ENCODE measurements at places on chromosomes 1 and 21.

DNA sequence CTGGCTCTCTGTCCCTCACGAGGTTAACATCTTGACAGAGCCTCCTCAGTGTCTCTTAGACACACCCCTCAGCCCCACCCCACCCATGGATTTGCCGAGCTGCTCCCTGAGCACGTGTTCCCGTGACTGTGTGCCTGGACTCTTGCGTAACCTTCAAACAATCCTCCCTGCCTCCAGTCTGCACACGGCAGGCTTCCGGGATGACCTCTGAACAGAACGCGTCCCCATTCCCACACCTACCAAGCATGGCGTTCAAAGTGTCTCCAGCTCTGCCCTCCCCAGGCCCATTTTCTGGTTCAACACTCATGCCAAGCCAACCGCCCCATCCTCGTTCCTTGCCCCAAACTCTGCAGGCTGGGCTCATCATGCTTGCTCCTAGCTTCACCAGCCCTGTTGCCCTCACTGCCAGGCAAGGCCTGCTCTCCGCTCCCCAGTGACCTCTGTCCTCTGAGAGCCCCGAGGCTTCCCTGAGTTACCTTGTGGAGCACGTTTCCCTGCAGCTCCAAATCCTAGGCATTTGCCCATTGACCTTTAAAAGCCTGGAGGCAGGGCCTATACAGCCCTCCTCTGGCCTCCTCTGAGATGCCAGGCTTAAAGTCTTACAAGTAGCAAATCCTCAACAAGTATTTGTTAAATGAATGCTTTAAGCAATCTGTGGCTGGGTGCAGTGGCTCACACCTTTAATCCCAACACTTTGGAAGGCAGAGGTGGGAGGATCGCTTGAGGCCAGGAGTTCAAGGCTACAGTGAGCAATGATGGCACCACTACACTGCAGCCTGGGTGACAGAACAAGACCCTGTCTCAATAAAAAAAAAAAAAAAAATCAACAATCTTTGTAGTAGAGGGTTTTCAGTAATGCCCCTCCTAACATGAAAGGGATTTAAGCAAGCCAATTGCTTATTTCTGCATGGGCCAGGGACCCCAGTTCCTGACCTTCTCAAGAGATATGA, 5.0 kb downstream of the AGT start:
- DNase-seq: no peak

- no peak for DNase-seq
Measured at GRCh38 chr1:50750021-50750619, 209.9 kb downstream of the FAF1 start.

DNA sequence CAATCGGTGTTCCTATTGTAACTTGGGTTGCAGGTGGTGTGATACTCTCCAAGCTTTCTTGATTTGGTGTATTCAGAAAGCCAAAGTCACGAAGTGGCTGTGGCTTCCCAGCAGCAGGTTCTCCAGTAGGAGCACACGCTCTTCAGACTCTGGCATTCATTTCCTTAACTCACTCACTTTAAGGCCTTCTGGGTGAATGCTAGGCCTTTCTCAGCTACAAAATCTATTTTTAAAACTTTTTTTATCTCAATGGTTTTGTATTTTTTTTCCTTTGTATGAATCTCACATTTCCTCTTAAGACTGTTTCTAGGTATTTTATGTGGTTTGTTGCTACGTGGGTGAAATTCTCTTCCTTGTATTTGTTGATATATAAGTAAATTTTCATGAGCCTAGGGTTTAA, 22.9 kb upstream of the PKN2 start:
- DNase-seq: no peak

- no peak for DNase-seq
Measured at GRCh38 chr21:15732290-15732995, 2.7 kb downstream of the USP25 start.

DNA sequence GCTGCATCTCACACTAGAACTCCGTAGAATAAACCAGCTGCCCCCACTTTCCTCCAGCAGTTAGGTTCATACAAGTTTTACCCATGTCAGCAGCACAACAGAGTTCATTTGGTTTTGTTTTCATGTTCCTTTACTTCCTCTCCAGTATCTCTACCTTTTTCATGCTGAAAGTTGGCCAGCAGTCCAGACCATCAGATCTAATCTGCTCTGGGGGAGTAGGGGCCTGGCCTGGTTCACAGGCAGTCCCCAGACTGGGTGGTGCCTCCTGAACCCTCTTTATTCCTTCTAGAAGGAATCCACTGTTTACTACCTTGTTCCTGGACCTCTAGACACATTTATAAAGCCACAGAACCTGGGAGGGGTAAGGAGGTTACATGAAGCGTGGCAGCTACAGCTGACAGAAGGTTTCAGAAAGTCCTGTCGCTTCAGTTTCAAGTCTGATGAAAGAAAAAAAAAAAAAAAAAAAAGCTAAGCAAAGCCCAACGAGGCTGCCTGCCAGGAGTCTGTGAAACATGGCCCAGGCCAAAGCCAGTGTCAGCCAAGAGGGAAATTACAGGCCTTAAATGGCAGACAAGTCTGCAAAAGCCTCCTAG, 184.6 kb upstream of the JUN start:
- DNase-seq: no peak

GRCh38 chr21:39579734-39580332, 32.9 kb upstream of the B3GALT5 start:
- DNase-seq: no peak

DNA sequence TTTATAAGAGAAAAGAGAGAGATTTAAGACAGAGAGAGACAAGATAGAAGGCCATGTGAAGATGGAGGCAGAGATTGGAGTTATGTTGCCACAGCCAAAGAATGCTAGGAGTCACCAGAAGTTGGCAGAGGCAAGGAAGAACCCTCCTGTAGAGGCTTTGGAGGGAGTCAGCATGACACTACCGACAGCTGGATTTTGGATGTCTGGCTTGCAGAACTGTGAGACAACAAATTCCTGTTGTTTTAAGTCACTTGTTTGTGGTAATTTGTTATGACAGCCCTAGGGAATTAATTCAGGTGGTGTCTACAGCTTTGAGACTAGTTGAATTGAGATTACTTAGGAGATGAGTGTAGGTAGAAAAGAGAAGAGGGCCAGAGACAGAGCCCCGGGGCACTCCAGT, 158.5 kb downstream of the DNM3 start:
- DNase-seq: no peak

GRCh38 chr21:29499734-29500343, 201.1 kb downstream of the BACH1 start:
- DNase-seq: no peak

GRCh38 chr1:175884369-175884768, 141.0 kb upstream of the TNR start:
- DNase-seq: no peak

DNA sequence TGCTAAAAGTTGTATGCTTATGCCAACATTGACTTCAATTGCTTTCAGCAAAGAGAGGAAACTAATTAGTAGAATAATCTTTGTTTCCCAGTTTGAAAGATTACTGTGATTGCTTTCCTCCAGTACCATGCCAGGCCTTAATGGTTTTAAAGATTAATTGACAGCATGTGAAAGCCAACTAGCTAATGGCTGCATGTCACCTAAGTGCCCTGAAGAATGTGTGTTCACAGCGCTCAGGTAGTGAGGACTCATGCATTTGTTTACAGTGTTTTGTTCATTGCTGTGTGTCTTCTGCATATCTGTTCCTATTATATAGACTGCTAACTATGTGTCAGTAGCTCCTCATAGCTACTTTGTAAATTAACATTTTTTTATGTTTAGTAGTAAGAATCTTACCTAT, 335.6 kb downstream of the LRRIQ3 start:
- DNase-seq: no peak

DNA sequence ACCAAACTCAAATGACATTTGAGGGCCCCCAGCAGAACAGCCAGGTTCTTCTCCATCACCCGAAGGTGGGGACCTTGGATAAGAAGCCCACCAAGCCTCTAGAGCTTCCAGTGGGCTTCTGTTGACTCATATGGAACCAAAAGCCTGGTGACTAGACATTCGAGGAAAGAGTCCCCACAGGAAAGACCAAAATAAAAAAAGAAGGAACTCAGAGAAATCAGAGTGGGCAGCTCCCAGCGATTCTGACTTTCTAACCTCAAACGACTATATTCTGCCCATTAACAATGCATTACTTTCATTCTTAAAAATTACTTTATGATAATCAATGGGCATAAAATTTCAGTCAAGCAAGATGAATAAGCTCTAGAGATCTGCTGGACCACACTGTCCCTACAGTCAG, 9.6 kb upstream of the CHIT1 start:
- no peak for DNase-seq

DNA sequence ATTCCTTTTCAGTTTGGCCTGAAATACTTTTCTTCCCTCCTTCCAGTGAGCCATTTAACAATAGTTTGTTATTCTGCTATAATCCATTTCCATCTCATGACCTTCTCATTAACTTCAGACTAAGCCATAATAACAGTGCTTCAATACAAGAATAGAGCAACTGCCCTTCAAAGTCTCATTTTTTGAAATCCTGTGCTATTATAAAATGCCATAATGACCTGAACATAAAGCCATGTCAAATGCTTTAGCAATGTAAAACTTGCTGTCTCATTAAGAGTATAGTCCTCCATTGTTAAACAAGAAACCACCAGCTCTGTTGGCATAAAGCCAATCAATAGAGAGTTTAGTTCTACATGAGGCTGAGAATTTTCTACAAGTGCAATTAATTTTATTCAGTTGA, 9.6 kb upstream of the PIGK start:
- DNase-seq: no peak

GRCh38 chr1:198088360-198089071, 68.3 kb upstream of the NEK7 start:
- DNase-seq: no peak

DNA sequence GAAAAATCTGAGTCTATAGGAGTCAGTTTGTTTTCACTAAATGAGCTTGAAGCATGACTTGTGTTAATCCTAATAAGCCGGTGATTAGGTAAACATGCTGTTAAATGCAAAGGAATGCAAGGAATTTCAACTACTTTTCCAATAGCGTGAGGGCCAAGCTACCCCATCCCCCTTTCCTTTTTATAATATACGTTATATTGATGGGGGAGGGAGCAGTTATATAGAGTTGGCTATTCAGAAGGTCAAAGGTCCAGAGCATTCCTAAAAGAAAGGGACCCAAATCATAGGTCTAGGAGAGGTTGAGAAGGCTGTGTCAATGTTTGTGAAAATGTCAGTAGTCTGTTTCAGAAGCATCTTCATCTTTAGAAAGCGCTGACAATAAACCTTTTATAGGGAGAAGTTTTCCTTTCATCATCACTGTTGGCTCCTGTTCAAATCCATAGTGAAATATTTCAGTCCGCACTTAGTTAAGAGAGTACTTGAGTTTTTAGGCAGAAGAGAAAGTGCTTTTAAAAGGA, 3.8 kb downstream of the CCN1 start:
- DNase-seq: no peak

DNA sequence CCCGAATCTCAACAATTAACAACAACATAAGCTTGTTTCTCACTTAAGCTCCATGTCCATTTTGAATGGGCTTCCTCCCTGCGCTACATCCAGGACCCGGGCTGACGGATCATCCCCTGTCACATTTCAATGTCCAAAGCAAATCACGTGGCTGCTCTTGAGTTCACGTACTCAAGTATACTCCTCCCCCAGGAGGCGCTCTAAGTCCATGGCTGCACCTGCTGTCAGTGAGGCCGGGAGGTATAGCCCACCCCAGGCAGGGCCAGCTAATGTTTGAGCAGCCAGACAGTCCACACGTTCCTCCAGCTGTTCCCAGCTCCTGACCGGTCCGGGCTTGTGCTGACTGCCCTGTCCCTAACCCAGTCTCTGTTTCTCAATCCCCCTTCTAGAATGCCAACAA, 220.8 kb downstream of the SLC35F3 start:
- DNase-seq: no peak

- DNase-seq: no peak
Measured at GRCh38 chr1:153526132-153526543, 9.7 kb downstream of the S100A6 start.

DNA sequence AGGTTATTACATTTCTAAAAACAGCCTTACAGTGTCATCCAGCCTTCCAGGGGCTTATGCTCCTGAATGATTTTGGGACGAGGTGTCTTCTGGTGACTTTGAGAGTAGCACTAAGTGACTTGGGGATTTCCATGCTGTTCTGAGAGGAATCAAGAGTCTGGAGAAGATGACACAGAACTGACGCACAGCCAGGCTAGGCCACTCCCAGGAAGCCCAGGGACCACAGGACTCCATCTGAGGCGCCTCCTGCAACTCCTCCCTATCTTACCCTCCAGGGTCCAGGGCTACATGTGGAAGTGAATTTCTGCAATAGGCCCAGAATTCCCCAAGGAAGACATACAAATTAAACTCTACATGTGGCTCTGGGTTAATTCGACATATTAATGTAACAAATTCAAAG, 92.5 kb downstream of the SLC25A24 start:
- DNase-seq: no peak

Data from activated T-helper 1 cell treated with Interleukin-2 at 50 U/mL for 16 hours (primary cell).